Stimulated activated CD4-positive, alpha-beta T cell treated with anti-CD3 and anti-CD28 coated beads, Interleukin-15, amount 100 ng/mL, for 1 hour (primary cell): ENCODE measurements at places on chromosomes 7 and 10.

DNA sequence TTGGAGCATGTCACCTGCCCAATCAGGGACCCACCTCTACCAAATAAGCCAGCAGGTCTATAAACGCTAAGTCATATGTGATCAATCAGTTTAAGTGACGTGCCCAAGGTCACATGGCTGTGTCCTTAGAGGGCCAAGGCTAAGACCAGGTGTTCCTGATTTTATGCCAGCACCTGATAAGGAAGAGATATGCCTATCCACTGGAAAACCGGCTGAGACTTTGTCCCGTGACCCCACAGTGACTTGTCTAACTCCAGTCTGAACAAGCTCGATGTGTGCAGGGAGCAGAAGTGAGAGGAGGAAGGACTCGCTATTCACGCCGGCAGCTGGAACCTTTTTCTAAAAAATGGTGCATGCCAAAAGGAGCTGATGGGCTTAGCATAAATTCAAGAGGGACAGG, 57.0 kb downstream of the PRKAG2 start:
- no peak for DNase-seq

- no peak for DNase-seq
Observed at GRCh38 chr10:60425392-60426110, 35.9 kb upstream of the ANK3 start.

DNA sequence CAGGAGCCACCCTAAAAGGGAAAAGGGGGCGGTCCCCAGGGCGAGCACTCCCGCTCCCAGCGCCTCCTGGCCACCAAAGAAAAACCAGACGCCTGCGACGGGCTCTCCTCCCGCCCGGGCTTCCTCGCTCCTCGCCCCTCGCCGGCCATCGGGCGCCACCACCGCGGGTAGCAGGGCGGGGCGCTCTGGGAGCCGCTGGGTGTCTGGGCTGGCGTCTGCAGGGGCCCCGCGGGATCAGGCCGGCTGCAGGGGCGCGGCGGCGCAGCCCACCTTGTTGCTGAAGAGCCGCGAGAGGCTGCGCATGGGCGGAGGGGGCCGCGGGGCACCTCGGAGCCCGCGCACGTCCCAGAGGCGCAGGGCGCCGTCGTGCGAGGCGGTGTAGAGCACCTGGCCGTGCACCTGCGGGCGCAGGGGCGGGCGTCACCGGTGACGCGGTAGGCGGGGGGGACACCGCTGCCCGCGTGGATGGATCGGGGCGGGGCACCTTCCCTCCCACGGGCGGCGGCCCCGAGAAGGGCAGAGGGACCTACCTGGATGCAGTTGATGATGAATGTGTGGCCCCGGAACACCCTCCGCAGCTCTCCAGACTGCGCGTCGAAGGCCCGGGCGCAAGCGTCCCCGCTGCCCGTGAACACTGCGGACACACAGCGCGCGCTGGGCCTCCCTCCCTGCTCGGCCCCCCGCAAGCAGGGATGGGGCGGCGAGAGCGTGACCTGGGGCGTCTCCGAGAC, 28.3 kb downstream of the WDR86 start:
- no peak for DNase-seq

DNA sequence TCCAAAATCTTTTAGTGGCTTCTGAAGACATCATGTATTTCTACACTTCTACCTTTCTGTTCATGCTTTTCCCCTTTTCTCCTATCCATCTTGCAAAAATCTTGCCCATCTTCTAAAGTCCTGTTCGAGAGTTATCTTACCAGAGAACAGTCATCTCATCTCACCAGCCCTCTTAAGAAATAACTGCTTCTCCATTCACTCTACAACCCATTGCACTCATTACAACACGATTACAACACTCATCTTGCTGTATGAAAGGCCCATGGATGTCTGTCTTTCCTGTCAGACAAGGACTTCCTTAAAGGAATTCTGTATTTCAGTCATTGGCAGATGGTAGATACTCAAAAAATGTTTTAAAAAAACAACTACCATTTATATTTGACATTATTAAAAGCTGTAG, 30.8 kb downstream of the ZNF438 start:
- DNase-seq = no peak

DNA sequence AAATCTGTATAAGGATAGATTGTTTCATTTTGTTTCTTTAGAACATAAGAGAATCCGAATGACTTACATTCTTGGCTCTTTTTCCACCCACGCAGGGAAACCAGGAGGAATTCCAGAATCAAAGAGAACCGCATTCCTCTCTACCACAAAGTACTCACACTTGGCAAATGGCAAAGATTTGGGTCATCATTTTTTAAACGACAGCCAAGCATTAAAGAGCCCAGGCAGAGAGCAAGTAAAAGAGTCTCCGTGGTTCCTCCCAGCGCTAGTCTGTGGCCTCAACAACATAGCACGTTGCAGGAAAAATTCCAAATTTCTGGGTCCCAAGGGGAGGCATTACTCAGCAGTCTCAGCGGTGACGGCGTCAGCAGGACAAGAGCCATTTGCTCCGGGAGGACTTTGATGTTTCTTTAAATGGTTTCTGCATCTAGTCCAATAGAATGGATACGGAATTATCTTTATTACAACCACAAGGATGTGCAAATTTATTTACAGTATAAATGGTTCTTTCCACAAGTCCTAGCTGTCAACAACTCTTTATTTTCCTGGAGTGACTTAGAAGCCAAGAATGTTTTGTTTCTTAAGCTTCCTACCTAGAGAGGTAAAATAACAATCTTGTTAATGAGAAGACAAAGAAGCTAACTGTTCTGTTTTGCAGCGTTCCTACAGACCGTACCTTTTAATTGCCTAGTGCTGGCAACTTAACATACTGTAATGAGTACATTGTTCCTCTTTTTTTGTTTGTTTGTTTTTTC, 232.5 kb downstream of the SKIDA1 start:
- no peak for DNase-seq

DNA sequence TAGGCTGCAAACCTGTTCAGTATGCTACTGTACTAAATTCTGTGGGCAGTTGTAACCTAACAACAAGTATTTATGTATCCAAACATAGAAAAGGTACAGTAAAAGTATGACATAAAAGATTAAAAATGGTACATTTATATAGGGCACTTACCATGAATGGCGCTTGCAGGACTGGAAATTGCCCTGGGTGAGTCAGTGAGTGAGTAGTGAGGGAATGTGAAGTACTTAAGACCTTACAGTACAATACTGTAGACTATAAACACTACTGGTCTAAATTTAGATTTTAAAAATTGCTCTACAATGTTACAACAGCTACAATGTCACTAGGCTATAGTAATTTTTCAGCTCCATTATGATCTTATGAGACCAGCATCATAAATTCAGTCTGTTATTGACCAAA, 146.0 kb upstream of the GNAI1 start:
- DNase-seq = no peak

DNA sequence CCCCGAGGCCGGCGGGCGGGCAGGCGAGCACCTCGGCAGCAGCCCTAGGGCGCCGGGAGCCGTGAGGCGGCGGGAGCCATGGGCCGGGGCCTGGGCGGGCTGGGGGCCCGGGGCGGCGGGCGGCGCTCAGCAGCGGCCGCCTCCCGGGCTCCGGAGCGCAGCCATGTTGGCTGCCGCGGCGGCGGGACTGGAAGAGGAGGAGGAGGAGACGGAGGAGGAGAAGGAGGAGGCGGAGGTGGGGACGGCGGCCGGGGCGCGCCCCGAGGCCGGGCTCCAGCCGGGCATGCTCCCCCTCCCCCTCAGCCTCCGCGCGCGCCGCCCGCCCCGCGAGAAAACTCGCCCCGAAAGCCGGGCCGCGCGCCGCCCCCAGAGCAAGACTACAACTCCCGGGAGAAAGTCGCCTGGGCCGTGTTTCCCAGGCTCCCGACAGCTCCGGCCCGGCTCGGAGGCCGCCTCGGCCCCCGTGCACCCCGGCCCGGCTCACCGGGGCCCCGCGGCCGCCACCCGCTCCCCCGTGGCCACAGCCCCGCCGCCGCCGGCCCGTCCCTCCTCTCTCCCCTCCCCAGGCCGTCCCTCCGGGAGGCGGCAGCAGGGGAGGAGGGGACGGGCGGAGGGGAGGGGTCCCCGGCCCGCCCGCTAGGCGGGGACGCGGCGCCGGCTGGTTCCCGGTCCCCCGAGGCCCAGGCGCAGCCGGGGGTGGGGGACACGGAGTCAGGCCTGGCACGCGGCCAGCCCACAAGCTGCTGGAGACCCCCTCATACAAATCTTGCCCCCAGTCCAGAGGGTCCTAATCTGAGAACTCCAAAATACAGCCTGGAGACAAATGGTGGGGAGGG, at the start of gene DLG5:
Gene DLG5, minus strand, starts transcription at position 190 of the 836 bp plus-strand sequence. CDS start 235 bp downstream, outside the sequence.
- no peak for DNase-seq

GRCh38 chr7:115249080-115249479, 327.2 kb downstream of the MDFIC start:
- no peak for DNase-seq

- peak; percentile 8 for DNase-seq
Observed at GRCh38 chr10:61900829-61901792, at the start of gene ARID5B. ARID5B (plus strand) TSS chr10:61901699; CDS start chr10:61901710, 11 bp downstream.
